Stimulated activated CD8-positive, alpha-beta memory T cell treated with anti-CD3 and anti-CD28 coated beads, Interleukin-4, amount 100 ng/mL, for 1 hour (primary cell): ENCODE measurements at places on chromosomes 12 and 14.

GRCh38 chr12:126976579-126976978, 1290.4 kb upstream of the TMEM132C start:
- no peak for DNase-seq

DNA sequence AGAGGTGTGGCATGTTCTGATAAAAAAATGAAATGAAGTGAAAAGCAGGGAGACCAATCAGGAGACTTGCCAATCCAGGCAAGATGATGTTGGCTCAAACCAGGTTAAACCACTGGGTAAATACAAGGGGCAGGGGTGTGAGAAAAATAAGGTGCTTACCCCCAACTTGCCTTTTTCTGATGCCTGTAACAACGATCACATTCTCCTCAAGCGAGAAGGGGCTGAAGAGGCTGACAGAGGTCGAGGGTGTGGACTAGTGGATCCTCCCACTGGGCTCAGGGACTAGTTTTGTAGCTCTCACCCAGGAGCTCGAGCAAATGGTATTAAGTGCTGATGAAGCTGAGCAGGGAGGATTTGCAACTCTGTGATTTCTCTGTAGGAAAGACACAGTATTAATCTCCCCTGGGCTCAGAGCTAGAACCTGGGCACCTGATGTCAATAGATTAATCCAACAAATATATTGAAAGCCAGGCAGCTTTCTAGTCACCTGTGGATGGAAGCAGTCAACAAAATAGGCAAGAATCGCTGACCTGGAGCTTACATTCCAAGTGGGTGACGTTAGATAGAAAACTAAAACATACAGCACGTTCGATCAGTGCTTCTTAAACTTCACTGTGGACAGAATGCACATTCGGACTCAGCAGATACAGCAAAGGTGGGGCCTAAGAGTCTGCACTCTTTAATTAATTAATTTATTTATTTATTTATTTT, 15.2 kb upstream of the EAPP start:
- no peak for DNase-seq

- DNase-seq = no peak
Observed at GRCh38 chr14:34502545-34503225, 36.8 kb downstream of the EAPP start.

- no peak for DNase-seq
Observed at GRCh38 chr12:2925322-2925995, 33.7 kb upstream of the TEAD4 start.
